GM13976 (cell line): ENCODE measurements at places on chromosomes 6 and 20.

GRCh38 chr6:104597541-104598050 lies 262.1 kb downstream of the HACE1 start:
- no peak for DNase-seq

- no peak for DNase-seq
Observed at GRCh38 chr20:40692240-40693011, 3.4 kb upstream of the MAFB start.

GRCh38 chr20:14189794-14190402 lies 147.5 kb downstream of the FLRT3 start:
- DNase-seq = no peak

DNA sequence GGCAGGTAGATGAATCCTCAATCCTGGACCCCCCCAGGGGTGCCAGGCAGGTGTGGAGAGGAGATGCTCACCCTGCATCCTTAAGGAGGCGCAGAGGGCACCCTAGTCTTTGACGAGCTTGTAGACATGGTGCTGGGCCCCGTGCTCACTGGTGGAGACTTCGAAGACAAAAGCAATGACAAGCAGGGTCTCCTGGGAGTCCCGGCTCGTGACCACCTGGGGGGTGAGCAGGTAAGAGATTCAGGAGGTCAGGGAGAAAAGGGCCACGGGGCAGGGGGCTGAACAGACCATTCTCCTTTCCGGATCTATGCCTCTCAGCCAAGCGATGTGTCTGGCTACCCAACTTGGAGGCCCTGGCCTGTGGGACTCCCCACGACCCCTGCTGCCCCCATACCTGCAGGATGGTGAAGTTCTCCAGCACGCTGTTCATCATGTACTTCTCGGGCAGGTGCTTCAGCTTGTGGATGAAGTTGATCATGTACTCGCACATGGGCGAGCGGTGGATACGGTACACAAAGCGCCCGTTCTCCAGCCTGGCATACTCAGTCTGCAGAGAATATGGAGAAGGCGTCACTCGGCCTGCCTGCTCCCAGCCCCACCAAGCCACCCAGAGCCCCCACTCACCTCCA lies 6.9 kb downstream of the RPL10A start:
- DNase-seq = peak; percentile 36

- DNase-seq = no peak
Observed at GRCh38 chr6:134161041-134161440, 108.6 kb upstream of the SLC2A12 start.

GRCh38 chr6:166476634-166477215 lies 94.0 kb upstream of the MPC1 start:
- no peak for DNase-seq

- DNase-seq = no peak
Observed at GRCh38 chr6:126513198-126513597, 173.3 kb downstream of the CENPW start.

- no peak for DNase-seq
Observed at GRCh38 chr6:80251321-80251720, 144.8 kb downstream of the BCKDHB start.

DNA sequence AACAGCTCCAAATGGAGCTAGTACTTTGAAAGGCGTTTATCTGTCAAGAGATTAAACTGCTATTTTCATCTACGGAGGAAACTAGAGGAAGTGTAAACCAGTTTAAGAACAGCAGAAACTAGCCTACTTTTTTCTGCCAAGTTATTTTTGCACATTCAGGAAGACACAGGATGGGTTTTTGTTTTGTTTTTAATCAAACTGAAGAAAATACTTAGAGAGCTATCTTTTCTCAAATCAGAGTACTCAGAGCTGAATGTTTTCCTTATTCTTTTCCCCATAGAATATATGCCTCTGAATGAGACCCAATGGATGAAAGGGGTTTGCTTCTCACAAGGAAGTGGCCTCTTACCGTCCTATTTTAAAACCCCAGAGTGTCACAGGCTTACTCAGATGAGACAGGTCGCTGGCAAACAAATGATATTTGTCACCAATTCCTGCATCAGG lies 538.5 kb downstream of the CD83 start:
- DNase-seq = no peak

- DNase-seq = no peak
Observed at GRCh38 chr6:12962529-12962928, 246.0 kb downstream of the PHACTR1 start.

- no peak for DNase-seq
Observed at GRCh38 chr6:124285146-124285545, 481.5 kb downstream of the NKAIN2 start.

- DNase-seq = no peak
Observed at GRCh38 chr6:19319005-19319404, 518.2 kb upstream of the ID4 start.

GRCh38 chr6:157763904-157764177 lies 59.2 kb upstream of the SNX9 start:
- DNase-seq = no peak

GRCh38 chr6:971981-972640 lies 279.2 kb upstream of the EXOC2 start:
- no peak for DNase-seq

DNA sequence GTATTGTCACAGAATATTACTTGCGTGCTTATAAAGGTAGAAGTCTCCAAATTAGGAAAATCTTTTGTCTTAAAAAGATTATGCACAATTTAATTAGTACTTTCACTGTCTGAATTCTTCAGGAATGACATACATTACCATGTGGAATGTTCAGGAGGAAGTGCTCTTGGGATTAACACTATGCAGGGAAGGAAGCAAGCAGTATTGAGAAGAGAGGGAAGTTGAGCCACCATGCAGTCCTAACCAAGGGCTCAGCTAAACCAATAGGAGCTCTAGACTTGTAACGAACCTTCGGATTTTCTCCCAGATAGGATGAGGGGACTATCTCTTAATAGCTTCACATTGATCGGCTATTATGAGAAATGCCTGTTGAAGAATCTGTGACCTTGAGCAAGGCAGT lies 918.4 kb upstream of the MANEA start:
- no peak for DNase-seq

- no peak for DNase-seq
Observed at GRCh38 chr20:37989601-37990295, 43.5 kb downstream of the TTI1 start.

DNA sequence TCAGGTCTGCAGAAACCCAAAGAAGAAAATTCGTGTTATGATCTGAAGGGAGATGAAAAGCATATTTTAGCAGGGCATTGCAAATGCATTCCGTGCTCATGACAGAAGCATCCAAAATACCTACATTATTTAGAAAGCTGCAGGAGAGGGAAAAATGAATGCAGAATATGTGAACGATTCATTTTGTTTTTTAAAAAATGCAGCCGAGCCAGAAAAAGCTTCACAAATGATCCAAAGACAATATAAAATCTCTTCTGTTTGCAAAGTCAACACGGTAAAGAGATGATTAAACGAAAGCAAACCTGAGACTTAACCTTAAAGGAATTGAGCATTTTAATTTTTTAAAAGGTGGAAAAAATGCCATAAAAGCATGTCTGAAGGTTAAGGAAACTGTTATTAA lies 136.1 kb upstream of the SULF2 start:
- DNase-seq = no peak

- DNase-seq = no peak
Observed at GRCh38 chr20:47215653-47216397, 140.7 kb downstream of the ZMYND8 start.

DNA sequence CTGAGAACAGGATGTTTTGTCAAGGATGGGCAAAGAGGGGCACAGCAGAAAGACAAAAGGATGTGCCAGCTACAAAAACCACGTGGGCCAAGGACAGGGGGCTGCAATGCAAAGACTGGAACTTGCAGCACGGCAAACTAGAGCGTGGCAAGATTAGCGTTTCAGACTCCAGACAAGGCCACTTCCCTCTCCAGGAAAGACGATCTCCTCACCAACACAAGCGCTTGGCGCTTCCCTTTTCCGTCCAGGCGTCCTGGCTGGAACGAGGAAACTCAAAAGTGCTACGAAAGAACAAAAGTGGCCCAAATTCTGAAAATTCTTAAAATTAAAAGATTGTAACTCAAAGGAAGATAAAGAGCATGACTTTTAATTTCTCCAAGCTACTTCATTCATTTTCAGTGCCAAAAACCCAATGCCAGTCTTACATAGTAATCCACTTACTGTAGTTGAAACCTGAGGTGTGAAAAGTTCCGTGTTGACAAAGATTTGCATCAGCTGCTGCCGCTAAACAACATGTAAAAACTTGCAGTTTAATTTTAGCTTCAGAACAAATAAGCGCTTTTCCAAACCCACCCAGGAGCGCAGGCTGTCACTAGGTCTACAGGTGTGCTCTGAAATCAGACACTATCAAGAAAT lies 207.1 kb upstream of the RREB1 start:
- DNase-seq = no peak

DNA sequence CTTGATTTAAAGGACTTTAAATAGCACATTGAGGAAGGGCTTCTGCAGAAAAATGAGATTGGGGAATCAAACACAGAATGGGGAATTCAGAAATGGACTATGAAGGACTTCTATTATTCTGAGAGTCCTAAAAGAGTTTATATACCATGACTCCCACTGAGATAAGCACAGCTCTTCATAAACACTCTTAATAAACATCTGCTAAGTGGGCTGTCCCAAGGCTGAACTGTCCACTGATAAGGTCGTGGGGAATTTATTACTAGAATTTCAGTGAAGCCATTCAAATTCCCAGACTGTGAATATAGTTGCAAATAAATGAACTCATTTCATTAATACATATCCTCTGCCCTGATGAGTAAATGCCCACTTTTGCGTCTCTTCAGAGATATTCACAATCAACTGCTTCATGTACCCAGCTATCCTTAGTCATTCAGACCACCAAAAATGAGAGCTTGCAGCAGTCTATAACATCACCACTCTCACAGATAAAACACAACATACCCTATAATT lies 468.2 kb upstream of the RUNX2 start:
- DNase-seq = no peak

DNA sequence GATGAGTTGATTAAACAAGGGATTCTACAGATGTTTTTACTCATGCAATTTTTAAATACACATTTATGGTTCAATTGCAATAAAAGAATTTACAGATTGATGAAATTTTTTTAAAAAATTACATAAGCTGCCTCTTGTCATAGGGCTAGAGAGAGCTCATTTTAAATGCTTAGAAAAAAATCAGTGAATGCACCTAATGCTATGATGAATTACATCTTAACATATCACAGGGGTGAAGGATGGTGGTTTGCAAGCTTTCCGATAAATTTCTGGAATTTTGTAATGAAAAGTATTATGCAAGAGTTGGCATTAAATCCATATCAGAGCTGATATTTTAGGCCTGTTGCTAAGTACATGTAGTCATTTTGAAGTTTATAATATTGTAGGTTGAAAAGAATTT lies 29.6 kb downstream of the DSE start:
- DNase-seq = no peak

DNA sequence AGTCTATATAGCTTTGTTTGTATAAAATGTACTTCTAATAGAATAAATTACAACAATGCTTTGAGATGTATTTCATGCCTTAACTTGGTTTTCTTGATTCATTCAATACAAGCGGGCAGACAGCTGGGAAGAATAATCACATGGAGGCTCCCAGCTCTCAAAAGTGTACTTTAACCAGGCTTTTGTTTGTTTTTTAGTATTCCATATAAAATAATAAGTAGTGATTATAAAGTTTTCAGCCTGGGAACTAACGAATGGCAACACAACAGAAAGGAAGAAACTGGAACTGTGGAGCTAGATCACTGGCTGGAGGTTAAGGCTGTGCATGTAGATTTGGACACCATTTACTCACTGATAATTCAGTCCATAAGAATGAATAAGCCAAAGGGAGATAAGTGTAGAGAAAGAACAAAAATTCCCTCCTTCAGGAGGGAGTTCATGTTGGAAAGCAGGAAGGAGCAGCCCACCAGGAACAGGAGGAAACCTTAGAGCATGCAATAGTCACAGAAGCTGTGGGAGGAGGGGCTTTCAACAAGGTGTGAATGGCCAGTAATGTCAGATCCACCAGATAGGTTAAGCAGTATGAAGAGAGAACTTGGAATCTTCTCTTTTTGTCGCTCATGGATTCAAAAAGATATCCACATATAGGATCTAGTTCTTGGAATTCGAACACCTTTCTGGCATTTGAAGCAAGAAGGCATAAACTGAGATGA lies 41.2 kb upstream of the SLC35D3 start:
- no peak for DNase-seq

- no peak for DNase-seq
Observed at GRCh38 chr6:165910184-165910966, 247.3 kb upstream of the PDE10A start.

DNA sequence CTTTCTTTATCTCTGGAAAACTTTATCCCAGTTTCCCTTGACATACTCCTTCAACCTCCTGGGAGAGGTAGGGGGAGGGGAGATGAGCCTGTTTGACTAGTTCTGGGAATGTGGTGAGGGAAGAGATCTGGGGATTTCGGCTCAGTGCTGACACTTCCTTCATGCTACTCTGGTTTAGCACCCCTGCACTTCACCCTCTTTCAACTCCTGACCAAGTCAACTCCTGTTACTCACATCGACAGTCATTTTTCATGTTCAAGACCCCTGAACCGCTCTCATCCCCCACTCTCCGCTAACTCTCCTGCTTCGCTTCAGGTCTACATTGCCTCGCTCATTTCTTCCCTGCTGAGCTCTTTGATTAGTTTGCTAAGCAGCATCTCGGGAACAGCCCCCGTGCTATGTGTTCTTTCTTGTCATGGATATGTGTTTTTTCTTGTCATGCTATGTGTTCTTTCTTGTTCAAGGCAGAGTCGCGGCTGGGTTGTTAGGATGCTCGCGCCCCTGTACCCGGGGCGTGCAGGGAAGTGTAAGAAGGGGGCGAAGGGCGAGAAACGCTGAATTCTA lies 16.6 kb upstream of the TRIM27 start:
- DNase-seq = no peak

GRCh38 chr20:50335105-50335504 lies 144.5 kb downstream of the CEBPB start:
- DNase-seq = no peak

- no peak for DNase-seq
Observed at GRCh38 chr6:29424168-29424567, 9.4 kb downstream of the OR12D1 start.

DNA sequence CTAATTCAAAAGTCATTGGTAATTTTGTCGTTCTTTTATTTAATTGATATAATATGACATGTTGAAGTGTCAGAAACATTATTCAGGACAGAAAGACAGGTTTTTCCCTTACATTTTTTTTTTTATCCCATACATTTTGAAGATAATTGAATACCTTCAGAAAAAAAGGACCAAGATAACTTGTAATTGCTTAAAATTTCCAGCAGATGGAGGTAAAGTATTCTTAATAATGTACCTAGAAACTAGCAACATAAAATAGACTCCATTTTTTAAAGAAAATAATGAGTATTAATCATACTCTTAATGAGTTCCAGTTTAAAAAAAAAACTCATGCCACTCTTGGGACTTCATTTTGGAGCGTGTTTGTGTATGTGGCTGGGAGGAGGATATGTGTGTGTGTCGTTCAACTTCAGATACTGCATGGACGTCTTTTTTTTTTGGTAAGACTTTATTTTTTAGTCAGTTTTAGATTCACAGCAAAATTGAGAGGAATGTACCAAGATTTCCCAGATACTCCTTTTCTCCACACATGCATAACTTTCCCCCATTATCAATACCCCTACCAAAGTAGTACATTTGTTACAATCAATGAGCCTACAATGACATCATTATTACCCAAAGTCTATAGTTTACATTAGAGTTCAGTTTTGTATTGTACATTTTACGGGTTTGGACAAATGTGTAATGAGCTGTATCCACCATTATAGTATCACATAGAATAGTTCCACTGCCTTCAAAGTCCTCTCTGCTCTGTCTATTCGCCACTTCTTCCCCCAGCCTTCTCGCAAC lies 79.4 kb downstream of the ROS1 start:
- DNase-seq = peak; percentile 14
